ENCODE measurements at places on chromosomes 12 and 14. TPM values are rescaled to one million over a fixed set of nuclear protein-coding genes. Genes with fewer than 3 reads are reported as not detected.

The PARPBP gene
- 0.83 TPM for total RNA-seq

The OR10AD1 gene
- total RNA-seq = not detected

The E2F7 gene
- total RNA-seq = not detected

The LRTM2 gene
- not detected for total RNA-seq

The CCDC198 gene
- total RNA-seq = not detected

The CLEC2A gene
- not detected for total RNA-seq

The KLHL33 gene
- total RNA-seq = 0.50 TPM

The PLD4 gene
- total RNA-seq = under 0.01 TPM

DNA sequence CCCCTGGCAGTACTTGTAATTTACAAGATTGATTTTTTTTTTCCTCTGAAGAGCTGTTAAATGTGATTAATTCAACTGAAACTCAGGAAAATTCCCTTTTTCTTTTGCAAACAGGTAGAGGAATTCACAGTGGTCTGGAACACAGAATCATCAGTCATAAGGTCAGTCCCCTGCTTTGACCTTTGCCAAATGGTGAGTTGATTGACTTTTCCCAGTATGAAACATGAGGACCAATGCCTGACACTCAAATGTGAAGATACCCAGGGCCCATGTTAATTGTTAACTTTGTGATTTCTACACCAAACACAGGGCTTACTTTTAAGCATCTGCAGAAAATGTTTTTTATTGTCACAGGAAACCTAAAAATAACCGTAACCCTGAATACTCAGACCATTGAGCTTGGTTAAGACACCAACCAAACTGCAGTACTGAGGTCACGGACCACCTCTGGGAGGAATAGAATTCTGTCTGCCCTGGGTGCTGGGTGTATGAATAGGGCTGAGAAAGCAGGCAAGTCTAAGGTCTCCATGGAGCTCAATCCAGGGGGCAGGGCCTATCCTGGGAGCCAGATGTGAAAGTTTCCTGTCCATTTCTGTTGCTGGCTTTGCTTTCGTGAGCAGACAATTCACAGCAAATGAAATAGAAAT lies 192.4 kb downstream of the TMX1 start:
- peak; percentile 47 for DNase-seq

GRCh38 chr14:89367779-89368120 lies 49.3 kb downstream of the FOXN3 start:
- no peak for DNase-seq

GRCh38 chr12:21219206-21219605 lies 88.2 kb downstream of the SLCO1B1 start:
- no peak for DNase-seq

DNA sequence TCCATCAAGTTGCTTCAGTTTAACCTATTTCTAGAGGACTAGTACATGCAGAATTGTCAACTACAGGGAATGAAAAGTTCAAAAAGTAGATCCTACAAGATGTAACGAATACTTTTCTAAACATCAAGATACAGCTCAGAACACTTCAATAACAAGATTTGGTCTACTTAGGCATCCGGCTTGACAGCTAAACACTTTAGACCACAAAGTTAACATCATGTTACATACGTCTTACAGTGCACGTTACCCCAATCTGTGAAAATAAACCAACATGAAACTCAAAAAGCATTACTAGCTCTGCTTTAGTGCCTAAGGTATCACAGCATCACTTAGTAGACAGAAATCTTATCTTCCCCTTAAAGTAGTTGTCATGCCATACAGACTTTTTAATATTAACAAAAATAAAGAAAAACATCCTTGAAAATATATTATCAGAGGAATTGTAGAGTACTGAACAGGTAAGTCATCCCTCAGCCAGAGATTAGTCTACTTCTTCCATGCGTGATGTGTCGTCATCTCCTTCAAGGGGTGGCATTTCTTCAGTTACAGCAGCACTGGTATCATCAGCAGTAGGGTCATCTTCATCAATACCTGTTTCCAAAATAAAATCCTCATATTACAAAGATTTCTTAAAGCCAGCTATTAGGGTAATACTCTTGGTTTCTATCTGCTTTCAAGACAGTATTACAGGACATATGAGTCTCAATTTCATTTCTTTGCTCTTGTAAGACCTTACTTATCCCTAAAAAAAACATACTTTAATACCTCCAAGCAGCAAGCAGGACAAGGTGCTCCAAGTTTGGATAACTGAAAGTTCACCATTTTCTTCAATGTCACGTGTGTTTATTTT lies 5.4 kb downstream of the HSP90AA1 start:
- no peak for DNase-seq

GRCh38 chr12:93025145-93026103 lies 96.3 kb upstream of the EEA1 start:
- DNase-seq = no peak

DNA sequence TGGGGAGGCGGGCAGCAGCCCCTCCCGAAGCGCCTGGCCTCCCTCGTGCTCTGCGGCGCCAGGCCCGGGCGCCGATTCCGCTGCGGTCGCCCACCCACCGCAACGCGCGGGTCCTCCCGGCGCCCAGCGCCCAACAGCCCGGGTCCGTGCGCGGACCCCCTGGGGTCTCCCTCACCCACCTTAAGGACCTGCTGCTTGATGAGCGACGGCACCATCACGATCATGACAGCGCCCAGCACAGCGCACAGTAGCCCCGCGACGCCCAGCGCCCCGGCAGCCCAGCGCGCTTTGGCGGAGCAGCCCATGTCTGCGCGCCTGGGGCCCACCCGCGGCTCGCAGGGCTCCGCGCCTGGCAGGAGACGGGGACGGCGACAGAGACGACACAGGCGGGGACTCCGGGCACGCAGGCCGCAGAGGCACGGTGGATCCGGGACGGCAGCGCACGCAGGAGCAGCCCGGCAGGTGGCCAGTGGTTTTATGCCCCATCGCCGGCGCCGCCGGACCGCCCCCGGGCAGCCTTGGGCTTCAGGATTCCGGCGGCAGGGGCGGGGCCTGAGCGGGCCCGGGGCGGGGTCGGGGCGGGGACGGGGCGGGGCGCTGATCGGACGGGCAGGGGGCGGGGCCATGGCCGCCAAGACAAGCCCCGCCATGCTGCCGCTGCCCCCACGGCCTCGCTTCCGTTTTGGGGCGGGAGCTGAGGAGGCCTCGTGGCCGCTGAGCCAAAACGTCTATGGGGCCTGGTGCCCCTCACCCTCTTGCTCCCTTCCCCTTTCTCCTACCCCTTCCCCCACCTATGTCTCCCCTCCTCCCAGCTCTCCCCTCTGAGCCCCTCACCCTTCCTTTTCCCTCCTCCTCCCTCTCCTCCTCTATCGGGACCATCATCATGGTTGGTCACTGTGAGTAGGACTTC lies at the start of gene SCARB1:
SCARB1 (minus strand) TSS at position 449 of the 910 bp plus-strand sequence; CDS start at position 305, 144 bp downstream.
- peak; percentile 95 for DNase-seq

GRCh38 chr12:110262442-110263388 lies 18.3 kb upstream of the ATP2A2 start:
- DNase-seq = no peak

GRCh38 chr14:96713426-96713825 lies 83.8 kb upstream of the VRK1 start:
- no peak for DNase-seq

- DNase-seq = no peak
These were observed 2.7 kb downstream of the APPL2 start for GRCh38 chr12:105233041-105233905.

DNA sequence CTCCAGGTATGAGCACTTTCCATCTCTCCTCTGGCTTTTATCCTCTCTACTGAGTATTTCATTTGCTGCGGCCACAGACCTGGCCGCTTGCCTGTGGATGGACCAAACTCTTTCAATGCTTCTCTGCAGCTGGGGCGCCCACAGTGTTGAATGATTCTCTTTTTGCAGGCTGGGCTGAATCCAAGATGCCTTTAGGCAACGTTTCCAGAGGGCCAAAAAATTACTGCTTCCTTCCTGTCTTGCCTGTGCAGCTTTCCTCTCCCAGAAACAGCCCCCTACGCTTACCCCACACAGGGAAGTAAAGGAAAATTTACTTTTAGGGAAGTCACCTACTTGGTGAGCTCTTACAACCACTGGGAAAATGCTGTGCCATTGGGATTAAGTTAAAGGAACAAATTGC lies 55.6 kb upstream of the JDP2 start:
- peak; percentile 26 for DNase-seq

DNA sequence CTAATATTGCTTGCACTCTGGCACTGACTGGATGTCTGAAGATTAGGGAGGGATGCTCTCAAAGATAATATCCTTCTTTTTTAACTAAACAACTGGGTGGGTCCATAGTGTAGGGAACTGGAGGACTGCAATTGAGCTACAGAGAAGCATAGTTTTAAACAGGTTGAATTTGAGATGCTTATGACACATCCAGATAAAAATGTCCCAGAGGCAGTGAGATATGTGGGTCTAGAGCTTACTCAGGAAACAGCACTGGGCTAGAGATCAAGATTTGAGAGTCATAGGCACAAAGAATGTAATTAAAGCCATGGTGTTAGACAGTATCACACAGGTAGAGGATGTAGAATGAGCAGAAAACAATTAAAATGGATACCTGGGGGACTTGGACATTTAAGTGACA lies 198.4 kb downstream of the NELL2 start:
- no peak for DNase-seq

DNA sequence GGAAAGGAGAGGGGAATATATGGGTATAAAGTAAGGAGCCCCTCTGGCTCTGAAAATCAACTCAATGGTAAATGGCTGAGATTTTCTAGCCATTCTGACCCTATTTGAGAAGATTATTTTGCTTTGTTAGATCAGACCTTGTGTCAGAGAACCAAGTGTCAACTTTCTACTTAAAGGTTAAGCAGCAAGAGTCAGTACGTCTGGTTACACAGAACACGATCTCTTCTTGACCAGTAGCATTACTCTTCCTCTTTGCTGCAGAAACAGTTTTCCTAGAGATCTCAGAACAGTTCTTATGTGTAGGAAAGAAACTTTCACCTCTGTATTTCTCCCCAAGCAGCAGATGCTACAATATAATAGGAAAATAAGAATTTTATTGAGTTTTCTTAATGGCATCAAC lies 47.4 kb upstream of the BTG1 start:
- DNase-seq = no peak

DNA sequence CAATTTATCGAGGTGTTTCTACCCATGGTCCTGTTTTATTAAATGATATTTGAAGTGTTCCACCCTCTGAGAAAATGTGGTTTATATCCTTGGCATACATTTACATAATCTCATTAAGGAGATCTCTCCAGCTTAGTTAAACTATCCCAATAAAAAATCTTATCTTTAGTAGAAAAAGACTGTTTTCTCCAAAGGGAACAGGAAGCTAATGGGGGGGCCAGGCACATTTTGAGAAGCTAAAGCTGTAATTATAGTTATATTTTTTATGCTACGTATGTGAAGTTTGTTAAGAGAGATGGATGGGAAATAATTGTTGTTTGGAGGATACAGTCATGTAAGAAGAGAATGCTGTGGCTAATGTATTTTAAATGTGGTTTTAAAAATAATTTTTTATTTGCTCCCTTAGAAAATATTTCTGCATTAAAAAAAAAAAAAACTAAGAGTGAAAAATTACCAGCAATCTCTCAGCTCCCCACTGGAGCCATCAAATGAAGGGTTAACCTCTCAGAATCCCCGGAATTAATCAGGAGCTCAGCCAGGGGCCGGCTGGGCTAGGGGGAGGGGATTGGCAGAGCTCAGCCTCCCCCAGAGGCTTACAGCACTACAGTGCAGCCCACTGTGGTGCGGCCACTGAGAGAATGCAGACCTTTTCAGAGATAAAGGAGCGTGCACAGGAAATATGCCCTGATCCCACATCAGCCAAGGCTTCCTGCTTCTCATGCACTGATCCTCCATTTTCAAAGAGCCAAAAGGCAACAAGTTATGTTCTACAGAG lies 185.8 kb downstream of the EGLN3 start:
- no peak for DNase-seq

DNA sequence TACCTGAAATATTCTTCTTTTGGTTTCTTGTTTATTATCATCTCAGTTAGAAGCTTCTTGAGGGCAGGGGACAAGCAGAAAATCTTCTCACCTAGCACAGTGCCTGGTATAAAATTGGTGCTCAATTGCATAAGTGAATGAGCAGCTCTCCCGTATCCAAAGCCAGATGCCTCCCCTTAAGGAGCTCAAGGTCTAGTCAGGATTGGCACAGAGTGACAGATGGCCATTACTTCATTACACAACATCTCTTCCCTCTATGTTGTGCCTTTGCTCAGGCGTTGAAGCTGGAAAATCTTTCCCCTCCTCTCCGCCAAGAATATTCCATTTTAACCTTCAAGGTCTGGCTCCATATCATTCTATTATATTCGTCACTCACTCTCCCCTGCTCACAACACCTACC lies 3.6 kb downstream of the SLC4A8 start:
- DNase-seq = no peak

GRCh38 chr12:106942775-106943174 lies 12.9 kb upstream of the TMEM263 start:
- no peak for DNase-seq

GRCh38 chr12:86249851-86250250 lies 6.3 kb downstream of the MGAT4C start:
- no peak for DNase-seq

DNA sequence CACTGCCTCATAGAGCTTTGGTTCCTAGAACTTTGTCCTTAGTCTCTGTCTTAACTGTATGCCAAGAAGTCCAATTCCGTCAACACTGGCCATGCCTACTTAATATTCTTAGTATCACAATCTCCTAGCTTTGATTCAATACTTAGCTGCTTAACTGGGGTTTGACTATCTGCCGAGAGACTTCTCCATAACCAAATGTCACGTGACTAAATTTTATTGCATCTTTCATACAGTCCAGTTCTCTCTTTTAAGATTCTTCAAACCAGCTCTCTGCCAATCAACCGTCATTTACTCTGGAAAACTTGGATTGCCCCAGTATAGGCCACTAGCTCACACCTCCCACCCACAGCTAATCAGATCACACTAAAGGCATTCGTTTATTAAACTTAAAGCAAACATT lies 122.8 kb downstream of the ATXN7L3B start:
- DNase-seq = no peak

- DNase-seq = no peak
These were observed 45.1 kb upstream of the PNMA1 start for GRCh38 chr14:73759183-73759713.

DNA sequence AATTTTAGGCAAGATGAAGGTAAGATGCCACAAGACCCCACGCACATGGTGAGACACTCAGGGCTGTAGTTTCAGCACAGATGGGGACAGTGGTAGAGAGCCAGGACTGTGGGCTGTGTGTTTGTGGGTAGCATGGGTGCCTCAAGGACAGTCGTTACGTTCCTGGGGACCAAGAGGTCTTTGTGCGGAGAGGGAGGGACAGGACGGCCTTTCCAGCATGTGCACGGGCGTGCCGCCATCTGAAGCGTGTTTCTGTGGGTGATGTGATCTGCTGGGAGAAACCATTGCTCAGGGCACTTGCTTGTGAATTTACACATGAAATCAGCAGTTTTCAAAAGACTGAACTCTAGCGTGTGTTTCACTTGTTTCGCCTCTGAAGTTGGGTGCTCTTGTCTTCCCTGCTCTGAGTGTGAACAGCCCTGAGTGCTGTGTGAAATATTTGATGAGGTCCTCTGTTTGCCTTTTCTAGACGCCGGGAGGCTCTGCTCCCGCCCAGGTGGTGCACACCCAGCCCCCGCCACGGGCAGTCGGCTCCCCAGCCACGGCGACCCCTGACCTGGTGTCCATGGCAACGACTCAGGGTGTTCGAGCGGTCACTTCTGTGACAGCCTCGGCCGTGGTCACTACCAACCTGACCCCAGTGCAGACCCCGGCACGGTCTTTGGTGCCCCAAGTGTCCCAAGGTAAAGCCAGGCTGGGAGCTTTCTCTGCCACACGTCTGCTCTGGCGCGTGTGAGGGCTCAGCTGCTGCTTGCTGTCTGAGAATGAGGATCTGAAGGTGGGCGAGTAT lies 82.3 kb downstream of the DDX51 start:
- no peak for DNase-seq

Measured in esophagus muscularis mucosa (tissue), 4 donors.